ENCODE measurements at places on chromosomes 1 and 21.

- no peaks in the 10 kb centered on the region for H3K27me3 ChIP-seq
- H3K36me3 ChIP-seq = no peaks in the 10 kb centered on the region
- no peak for DNase-seq
- no peak overlapping the region for H3K27ac ChIP-seq
These were observed 11.2 kb upstream of the CREG1 start for GRCh38 chr1:167564612-167565270.

GRCh38 chr21:36209626-36210171 lies 53.1 kb downstream of the DOP1B start:
- no peak overlapping the region for H3K4me3 ChIP-seq
- peak; percentile 24 for DNase-seq
- H3K36me3 ChIP-seq = peaks cover 37% of the 10 kb centered on the region
- H3K4me1 ChIP-seq = peaks cover 9% of the 10 kb centered on the region

DNA sequence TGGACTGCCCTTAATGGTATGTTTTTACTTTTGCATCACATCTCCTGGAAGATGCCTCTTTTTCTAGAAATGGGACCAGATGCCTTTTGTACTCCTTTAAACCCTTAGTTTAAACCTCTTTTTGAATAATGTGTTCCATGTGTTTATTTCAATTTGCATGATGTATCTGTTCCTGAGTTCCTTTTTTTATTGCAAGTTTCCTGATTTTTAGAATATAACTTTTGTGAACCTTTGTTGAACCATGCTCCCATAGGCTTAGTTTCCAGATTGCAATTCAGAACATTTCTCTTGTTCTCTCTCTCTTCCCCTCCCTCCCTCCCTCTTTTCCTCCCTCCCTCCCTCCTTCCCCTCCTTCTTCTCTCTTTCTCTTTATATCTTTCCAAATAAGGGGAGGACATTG lies 81.9 kb downstream of the RGL1 start:
- peak overlapping the region; percentile 63 for H3K4me3 ChIP-seq
- H3K36me3 ChIP-seq = peaks cover 11% of the 10 kb centered on the region
- H3K27me3 ChIP-seq = no peaks in the 10 kb centered on the region
- H3K4me1 ChIP-seq = peaks cover 17% of the 10 kb centered on the region
- DNase-seq = no peak

- H3K27me3 ChIP-seq = peaks cover 2% of the 10 kb centered on the region
- no peaks in the 10 kb centered on the region for H3K36me3 ChIP-seq
- no peak overlapping the region for H3K27ac ChIP-seq
- no peak overlapping the region for H3K4me3 ChIP-seq
These were observed 34.0 kb downstream of the FH start for GRCh38 chr1:241485554-241485992.

GRCh38 chr1:96387785-96388184 lies 333.8 kb upstream of the PTBP2 start:
- no peak overlapping the region for H3K4me3 ChIP-seq
- H3K4me1 ChIP-seq = no peaks in the 10 kb centered on the region
- no peak overlapping the region for H3K27ac ChIP-seq
- DNase-seq = no peak
- no peaks in the 10 kb centered on the region for H3K36me3 ChIP-seq
- no peaks in the 10 kb centered on the region for H3K27me3 ChIP-seq

DNA sequence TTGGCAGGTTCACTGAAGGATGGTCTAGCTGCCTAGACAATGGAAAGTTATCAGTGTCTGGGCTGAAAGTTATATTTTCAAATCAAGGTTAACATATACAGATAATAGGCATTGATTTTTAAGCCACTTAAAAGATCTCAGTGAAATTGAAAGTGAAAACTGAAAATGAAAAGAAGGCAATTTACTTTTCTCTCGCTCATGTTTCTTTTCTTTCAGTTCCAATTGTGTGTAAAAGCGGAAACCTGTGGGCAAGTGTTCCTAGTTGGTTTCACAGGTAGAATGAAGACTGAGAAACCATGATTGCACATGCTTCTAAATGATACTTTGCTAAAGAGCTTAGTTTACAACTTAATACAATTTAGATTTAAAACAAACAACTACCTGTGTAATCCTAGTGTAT lies 383.7 kb downstream of the ZP4 start:
- no peak overlapping the region for H3K27ac ChIP-seq
- no peak for DNase-seq
- H3K36me3 ChIP-seq = no peaks in the 10 kb centered on the region
- H3K27me3 ChIP-seq = peaks cover 2% of the 10 kb centered on the region

GRCh38 chr1:63732666-63733065 lies 41.2 kb upstream of the ROR1 start:
- no peak for DNase-seq
- H3K27ac ChIP-seq = no peak overlapping the region
- H3K36me3 ChIP-seq = peaks cover 12% of the 10 kb centered on the region
- H3K4me3 ChIP-seq = no peak overlapping the region

GRCh38 chr1:31576201-31576669 lies at the start of gene TINAGL1:
TINAGL1 (plus strand) TSS chr1:31576515; CDS start chr1:31577149, 634 bp downstream.
- no peak within 1 kb of the TSS for H3K27ac ChIP-seq
- H3K27me3 ChIP-seq = peaks cover 24% of the 10 kb centered on the region
- no peak for DNase-seq
- H3K4me3 ChIP-seq = no peak within 1 kb of the TSS
- H3K4me1 ChIP-seq = peaks cover 3% of the 10 kb centered on the region

- no peaks in the 10 kb centered on the region for H3K36me3 ChIP-seq
- H3K4me3 ChIP-seq = no peak overlapping the region
- DNase-seq = no peak
- H3K27ac ChIP-seq = no peak overlapping the region
These were observed 200.6 kb downstream of the PRDM2 start for GRCh38 chr1:13900583-13900982.

- no peaks in the 10 kb centered on the region for H3K4me1 ChIP-seq
- no peaks in the 10 kb centered on the region for H3K27me3 ChIP-seq
- DNase-seq = no peak
- no peak overlapping the region for H3K4me3 ChIP-seq
These were observed 344.1 kb upstream of the GREM2 start for GRCh38 chr1:240956020-240956419.

DNA sequence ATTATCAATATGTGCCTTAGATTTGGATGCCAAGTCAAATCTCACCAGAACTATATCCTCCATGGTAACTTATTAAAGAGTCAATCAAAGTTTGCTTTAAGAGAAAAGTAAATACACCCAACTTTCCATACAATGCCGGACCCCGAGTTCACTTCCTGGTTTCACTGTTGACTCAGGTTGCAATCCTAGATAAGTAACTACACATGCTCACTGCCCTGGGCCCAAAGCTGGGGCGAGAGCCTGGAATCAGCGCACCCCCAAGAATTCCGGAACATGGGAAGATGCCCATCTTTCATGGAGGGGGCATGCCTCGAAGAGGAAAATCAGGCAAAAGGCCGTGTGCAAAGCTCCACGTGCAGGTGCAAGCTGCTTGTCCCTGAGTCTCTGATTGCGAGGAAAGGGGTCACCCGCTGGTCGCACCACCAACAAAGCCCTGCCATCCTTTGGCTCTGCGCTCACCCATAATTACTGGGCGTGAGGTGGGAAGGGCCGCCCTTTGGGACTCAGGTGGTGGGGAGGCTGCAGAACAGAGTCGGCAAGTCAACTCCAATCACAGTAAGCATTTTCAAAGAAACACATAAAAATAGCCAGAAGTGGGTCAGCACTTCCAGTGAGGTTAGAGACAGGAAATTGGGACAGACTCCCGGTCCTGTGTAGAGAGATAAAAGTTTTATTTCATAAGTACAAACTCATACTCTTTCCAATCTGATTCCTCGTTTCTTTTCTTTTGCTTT lies 167.7 kb downstream of the TOMM20 start:
- DNase-seq = no peak
- H3K27ac ChIP-seq = peak overlapping the region; percentile 82
- H3K4me3 ChIP-seq = peak overlapping the region; percentile 49

GRCh38 chr1:209382231-209383100 lies 201.0 kb upstream of the CAMK1G start:
- H3K4me3 ChIP-seq = no peak overlapping the region
- no peak for DNase-seq
- no peaks in the 10 kb centered on the region for H3K36me3 ChIP-seq
- no peak overlapping the region for H3K27ac ChIP-seq
- H3K4me1 ChIP-seq = no peaks in the 10 kb centered on the region

DNA sequence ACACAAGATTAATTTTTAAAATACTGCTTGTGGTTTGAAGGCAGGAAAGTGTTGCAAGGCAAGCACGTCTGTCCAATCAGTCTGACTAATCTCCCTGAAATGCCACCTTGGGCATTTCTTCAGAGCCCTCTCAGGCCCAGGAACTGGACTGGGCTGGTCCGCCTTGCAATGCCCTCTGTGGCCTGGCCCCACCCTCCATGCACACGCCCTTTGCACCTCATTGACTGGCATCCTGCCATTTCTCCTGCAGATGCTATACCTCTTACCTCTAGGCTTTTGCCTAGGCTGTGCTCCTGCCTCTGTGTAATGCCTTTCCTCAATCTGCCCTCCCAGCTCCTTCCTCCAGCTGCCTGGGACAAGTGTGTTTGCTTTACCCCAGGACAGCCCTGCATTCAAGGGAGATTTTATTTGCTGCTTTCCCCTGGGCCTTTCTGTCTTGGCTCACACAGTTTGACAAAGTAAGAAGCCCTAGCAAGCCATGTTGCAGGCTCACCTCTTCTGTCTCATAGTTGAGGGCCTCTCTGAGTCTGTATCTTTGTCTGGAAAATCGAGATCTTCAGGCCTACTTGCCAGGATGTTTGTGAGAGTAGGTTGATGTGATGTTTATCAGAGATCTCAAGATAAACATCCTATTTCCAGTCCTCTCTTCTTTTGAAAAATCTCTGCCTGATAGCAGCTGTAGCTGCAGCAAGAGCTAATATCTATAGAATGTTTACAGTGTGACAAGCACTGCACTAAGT lies 149.2 kb upstream of the JUN start:
- peaks cover 4% of the 10 kb centered on the region for H3K27me3 ChIP-seq
- no peaks in the 10 kb centered on the region for H3K36me3 ChIP-seq
- peaks cover 27% of the 10 kb centered on the region for H3K4me1 ChIP-seq
- no peak overlapping the region for H3K4me3 ChIP-seq
- DNase-seq = no peak

DNA sequence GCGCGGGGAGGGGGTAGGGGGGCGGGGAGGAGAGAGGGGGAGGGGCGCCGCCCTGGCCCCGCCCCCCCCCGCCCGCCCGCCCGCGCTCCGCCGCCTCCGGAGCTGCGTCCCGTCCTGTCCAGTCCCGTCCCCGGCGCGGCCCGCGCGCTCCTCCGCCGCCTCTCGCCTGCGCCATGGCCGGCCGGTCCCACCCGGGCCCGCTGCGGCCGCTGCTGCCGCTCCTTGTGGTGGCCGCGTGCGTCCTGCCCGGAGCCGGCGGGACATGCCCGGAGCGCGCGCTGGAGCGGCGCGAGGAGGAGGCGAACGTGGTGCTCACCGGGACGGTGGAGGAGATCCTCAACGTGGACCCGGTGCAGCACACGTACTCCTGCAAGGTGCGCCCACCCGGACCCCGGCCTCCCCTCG lies at the start of gene AGRN:
TSS of gene AGRN (plus strand) at position 121 of the 405 bp plus-strand sequence. CDS start at position 174, 53 bp downstream.
- H3K36me3 ChIP-seq = no peaks in the 10 kb centered on the region
- peak within 1 kb of the TSS; percentile 50 for H3K4me3 ChIP-seq
- peaks cover 26% of the 10 kb centered on the region for H3K4me1 ChIP-seq
- H3K27me3 ChIP-seq = no peaks in the 10 kb centered on the region
- peak; percentile 46 for DNase-seq
- no peak within 1 kb of the TSS for H3K27ac ChIP-seq

GRCh38 chr1:223304931-223305330 lies 59.0 kb downstream of the SUSD4 start:
- H3K27ac ChIP-seq = no peak overlapping the region
- no peaks in the 10 kb centered on the region for H3K27me3 ChIP-seq
- H3K36me3 ChIP-seq = no peaks in the 10 kb centered on the region

DNA sequence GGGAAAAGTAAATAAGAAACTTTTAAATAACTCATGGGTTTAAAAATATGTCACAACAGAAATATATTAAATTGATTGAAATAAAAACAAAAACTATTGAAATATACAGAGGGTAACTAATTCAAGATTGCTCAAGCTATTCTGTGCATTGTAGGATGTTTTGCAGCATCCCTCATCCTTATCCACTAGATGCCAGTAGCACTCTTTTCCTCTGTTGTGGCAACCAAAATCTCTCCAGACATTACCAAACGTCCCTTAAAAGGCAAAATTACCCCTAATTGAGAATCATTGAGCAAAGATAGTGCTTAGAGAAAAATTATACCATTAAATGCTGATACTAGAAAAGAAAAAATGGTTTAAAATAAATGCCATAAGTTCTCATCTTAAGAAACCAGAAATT lies 682.6 kb downstream of the RWDD3 start:
- no peak for DNase-seq
- no peaks in the 10 kb centered on the region for H3K36me3 ChIP-seq
- H3K27ac ChIP-seq = no peak overlapping the region
- no peak overlapping the region for H3K4me3 ChIP-seq
- H3K4me1 ChIP-seq = no peaks in the 10 kb centered on the region
- H3K27me3 ChIP-seq = no peaks in the 10 kb centered on the region

- H3K36me3 ChIP-seq = no peaks in the 10 kb centered on the region
- no peak overlapping the region for H3K4me3 ChIP-seq
- no peaks in the 10 kb centered on the region for H3K4me1 ChIP-seq
- no peak overlapping the region for H3K27ac ChIP-seq
- H3K27me3 ChIP-seq = peaks cover 3% of the 10 kb centered on the region
These were observed 77.5 kb upstream of the ACTRT2 start for GRCh38 chr1:2943686-2944260.

DNA sequence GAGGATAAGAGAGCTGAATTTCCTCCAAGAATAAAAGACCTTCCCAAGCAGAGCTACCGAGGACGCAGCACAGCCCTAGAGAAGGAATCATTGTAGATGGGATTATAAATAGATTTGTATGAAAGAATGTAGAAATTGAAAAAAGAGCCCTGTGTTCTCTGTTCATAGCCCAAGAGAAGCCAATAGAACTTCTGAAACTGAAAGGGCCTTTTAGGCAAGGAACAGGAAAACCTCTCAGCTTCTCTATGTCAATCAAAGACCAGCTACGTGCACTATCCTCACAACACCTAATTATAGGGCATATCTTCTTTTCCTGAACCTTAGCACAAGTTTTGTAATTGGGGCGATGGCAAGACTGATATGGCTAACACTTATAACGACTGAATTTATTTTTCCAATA lies 192.4 kb upstream of the RNPC3 start:
- H3K36me3 ChIP-seq = no peaks in the 10 kb centered on the region
- no peaks in the 10 kb centered on the region for H3K27me3 ChIP-seq
- no peak for DNase-seq
- no peaks in the 10 kb centered on the region for H3K4me1 ChIP-seq
- H3K4me3 ChIP-seq = no peak overlapping the region

GRCh38 chr1:55820501-55820900 lies 605.3 kb upstream of the USP24 start:
- H3K4me1 ChIP-seq = peaks cover 1% of the 10 kb centered on the region
- peaks cover 4% of the 10 kb centered on the region for H3K27me3 ChIP-seq
- H3K27ac ChIP-seq = no peak overlapping the region
- no peaks in the 10 kb centered on the region for H3K36me3 ChIP-seq

DNA sequence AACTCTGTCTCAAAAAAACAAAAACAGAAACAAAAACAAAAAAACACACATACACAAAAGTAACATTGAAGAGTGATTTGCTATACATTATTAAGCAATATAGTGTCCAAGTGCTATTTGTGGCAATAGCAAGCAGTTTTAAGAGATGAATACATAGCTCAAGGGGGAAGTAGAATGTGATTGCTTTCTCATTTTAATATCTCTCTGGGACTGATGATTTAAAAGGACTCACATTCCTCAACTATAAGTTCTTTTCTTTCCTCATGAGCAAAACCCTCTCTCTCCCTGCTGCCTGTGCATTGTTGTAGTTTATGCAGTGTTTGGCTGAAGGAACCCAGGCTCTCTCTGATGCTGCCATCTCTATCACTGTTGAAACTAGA lies 47.0 kb upstream of the CSF1 start:
- no peaks in the 10 kb centered on the region for H3K27me3 ChIP-seq
- H3K4me1 ChIP-seq = peaks cover 19% of the 10 kb centered on the region
- no peak overlapping the region for H3K27ac ChIP-seq
- DNase-seq = no peak
- H3K4me3 ChIP-seq = no peak overlapping the region
- H3K36me3 ChIP-seq = no peaks in the 10 kb centered on the region
